ENCODE measurements at places on chromosomes 1 and 21. TPM values are rescaled to one million over a fixed set of nuclear protein-coding genes. Genes with fewer than 3 reads are reported as not detected.

SFPQ gene
- total RNA-seq: 275 TPM

RIMS3 gene
- 4.0 TPM for total RNA-seq

SH2D1B gene
- not detected for total RNA-seq

SLAMF9 gene
- total RNA-seq: not detected

IGSF21 gene
- total RNA-seq: not detected

LRP8 gene
- 38.6 TPM for total RNA-seq

SLC9C2 gene
- total RNA-seq: not detected

KLHDC7A gene
- not detected for total RNA-seq

OSCP1 gene
- 2.7 TPM for total RNA-seq

NEK2 gene
- 42.4 TPM for total RNA-seq

E2F2 gene
- total RNA-seq: 26.3 TPM

RYR2 gene
- total RNA-seq: 0.02 TPM

ICOSLG gene
- 2.5 TPM for total RNA-seq

GSTM5 gene
- not detected for total RNA-seq

DNA sequence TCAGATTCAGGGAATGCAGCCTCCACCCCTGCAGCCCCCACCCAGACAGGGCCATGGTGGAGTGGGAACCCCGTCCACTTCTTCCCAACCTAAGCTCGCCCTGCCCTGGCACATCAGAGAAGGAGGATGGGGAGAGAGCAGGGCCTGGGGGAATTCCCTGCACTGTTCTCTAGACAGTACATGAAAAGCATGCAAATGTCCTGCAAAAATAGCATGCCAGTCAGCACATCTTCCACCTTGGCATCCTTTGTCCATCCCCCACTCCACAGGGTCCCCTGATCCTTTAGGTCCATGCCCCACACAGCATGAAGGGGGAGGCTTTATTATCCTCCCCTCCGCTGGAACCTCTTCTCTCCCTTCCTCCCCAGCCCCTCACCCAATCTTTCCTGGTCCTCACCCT is 35.0 kb upstream of the RD3 start:
- H3K4me3 ChIP-seq: no peak overlapping the region
- H3K4me1 ChIP-seq: peaks cover 10% of the 10 kb centered on the region
- peaks cover 2% of the 10 kb centered on the region for H3K27me3 ChIP-seq
- no peak overlapping the region for H3K27ac ChIP-seq
- peak; percentile 16 for DNase-seq

DNA sequence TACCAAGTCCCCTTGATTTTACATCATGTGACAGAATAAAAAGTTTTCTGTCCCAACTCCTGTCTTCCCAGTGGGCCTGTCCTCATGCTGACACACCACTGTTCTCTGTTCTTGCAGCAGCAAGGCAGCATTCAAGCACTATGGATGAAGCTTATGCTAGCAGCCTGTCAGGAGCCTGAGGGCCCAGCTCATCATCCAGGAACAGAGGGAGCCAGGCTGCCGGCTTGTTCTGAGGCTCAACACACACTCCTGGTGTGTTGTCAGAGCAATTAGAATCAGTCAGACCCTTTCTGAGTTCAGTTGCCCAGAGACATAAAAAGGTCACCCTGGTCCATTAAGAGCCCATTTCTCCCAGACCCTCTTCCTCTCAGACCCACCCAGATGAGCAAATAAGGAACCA is 282.9 kb downstream of the SEC16B start:
- H3K4me3 ChIP-seq: no peak overlapping the region
- no peaks in the 10 kb centered on the region for H3K4me1 ChIP-seq
- H3K36me3 ChIP-seq: no peaks in the 10 kb centered on the region
- no peaks in the 10 kb centered on the region for H3K27me3 ChIP-seq

DNA sequence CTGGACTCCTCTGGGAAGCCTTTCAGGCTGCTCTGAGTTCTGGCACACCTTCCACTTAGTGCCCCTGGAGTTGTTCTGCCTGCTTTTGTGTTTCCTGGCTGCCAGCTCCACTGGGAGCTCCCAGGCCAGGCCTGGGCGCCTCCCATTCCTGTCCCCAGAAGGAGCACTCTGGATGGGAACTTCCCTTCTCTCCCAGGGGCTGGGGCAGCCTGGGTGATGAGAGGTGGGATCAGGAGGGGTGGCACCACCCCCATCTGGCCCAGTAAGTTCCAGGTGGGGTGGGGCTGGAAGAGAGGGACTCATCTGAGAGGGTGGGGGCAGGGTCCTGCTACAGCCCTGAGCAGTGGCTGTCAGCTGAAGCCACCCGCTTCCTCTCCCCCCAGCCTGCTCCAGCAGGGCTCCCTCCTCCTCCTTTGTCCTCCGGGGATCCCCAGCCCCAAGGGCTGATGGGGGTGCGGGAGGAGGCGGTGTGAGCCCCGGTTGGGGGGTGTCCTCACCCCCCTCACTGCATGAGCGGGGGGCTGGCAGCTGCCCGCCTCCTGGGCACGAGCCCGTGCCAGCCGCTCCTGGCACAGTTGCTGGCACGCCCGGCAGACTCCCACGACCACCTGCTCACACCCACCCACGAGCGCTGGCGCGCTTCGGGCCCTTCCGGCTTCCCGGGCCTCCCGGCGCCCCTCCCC is 4.7 kb downstream of the FOXO6 start:
- H3K27me3 ChIP-seq: peaks cover 34% of the 10 kb centered on the region
- no peak overlapping the region for H3K4me3 ChIP-seq
- no peak overlapping the region for H3K27ac ChIP-seq
- no peaks in the 10 kb centered on the region for H3K36me3 ChIP-seq
- peaks cover 2% of the 10 kb centered on the region for H3K4me1 ChIP-seq
- DNase-seq: peak; percentile 41

- H3K27ac ChIP-seq: no peak overlapping the region
- no peak overlapping the region for H3K4me3 ChIP-seq
- H3K27me3 ChIP-seq: peaks cover 16% of the 10 kb centered on the region
- H3K36me3 ChIP-seq: no peaks in the 10 kb centered on the region
Measured at GRCh38 chr1:74681001-74681400, 7.4 kb upstream of the ERICH3 start.

DNA sequence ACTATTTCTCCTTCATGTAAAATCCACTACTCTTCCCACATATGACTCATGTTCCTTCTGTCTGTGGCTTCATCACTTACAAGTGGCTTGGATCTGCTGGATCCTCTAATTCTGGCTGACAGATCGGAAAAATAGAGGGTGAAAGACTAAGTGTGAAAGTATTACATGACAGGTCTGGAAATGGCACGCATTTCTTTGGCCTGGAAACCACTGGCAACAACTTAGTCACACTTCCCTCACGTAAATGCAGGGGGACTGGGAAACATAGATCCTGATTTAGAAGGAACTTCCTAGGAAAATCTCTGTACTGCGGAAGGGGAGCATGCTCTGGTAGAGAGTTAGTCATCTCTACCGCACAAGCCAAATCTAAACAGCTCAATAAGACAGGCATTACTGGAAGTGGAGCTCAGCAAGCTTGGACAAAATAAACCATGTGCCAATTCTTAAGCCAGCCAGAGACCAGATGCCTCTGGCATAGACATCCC is 305.4 kb upstream of the PTBP2 start:
- DNase-seq: no peak
- no peaks in the 10 kb centered on the region for H3K36me3 ChIP-seq
- H3K4me1 ChIP-seq: no peaks in the 10 kb centered on the region
- no peak overlapping the region for H3K4me3 ChIP-seq

DNA sequence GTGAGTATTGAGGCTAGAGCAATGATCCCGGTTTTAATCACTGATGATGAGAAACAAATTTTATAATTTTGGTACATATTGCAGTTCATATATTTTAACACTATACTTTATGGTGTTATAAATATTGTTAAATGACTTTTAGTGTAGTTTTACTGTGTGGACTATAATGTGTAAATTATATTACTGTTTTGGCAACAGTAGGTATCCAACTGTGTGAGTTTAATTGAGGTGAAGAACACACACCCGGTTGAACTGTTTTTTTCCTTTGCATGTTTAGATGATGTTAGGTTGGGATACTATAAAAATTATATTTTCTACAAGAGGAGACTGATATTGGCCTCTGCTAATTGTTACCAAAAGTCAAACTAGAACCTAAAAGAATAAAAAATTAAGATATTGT is 166.5 kb downstream of the SDCCAG8 start:
- peaks cover 19% of the 10 kb centered on the region for H3K36me3 ChIP-seq
- H3K4me3 ChIP-seq: no peak overlapping the region
- H3K4me1 ChIP-seq: peaks cover 18% of the 10 kb centered on the region
- no peak overlapping the region for H3K27ac ChIP-seq
- no peak for DNase-seq

- no peak for DNase-seq
- H3K27ac ChIP-seq: no peak overlapping the region
- H3K4me3 ChIP-seq: no peak overlapping the region
- peaks cover 7% of the 10 kb centered on the region for H3K36me3 ChIP-seq
- H3K4me1 ChIP-seq: no peaks in the 10 kb centered on the region
Measured at GRCh38 chr1:77876884-77877283, 11.5 kb upstream of the NEXN start.

DNA sequence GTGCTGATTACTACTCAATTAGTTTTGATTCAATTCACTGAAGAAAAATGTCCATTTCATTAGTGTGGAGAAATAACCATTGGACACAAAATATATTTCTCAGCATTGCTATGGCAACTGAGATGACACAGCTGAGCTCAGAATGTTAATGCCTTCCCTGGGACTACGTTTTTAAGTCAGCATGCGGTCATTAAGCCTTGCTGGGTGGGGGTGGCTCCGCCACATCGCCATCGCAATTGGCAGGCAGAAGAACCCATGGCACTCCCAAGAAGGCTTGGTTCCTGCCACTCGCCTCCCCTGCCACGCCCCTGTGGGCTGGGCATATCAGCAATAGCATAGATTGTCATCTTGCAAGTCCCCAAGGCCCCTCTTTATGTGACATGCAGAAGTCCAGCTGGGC is 256.7 kb upstream of the CAMK1G start:
- no peak overlapping the region for H3K4me3 ChIP-seq
- H3K36me3 ChIP-seq: no peaks in the 10 kb centered on the region
- H3K4me1 ChIP-seq: no peaks in the 10 kb centered on the region
- no peak for DNase-seq

DNA sequence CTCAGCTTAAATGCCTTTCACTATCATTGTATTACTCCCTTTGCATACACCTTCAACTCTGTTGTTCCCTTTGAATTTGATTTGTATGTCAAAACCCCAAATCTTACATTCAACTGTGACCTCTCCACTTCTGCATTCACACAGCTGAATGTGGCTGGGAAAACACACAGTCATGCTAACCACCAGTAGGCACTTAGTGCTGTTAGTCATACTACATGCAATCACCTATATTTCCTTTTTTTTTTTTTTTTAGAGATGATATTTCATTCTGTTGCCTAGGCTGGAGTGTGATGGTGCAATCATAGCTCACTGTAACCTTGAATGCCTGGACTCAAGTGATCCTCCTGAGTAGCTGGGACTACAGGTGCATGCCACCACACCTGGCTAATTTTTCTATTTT is 16.2 kb downstream of the BTBD8 start:
- H3K4me3 ChIP-seq: no peak overlapping the region
- H3K4me1 ChIP-seq: no peaks in the 10 kb centered on the region
- no peaks in the 10 kb centered on the region for H3K36me3 ChIP-seq
- peak; percentile 25 for DNase-seq

GRCh38 chr1:245986404-245987218 is 520.5 kb downstream of the SMYD3 start:
- no peak overlapping the region for H3K4me3 ChIP-seq
- no peak overlapping the region for H3K27ac ChIP-seq
- H3K27me3 ChIP-seq: no peaks in the 10 kb centered on the region
- DNase-seq: no peak
- no peaks in the 10 kb centered on the region for H3K36me3 ChIP-seq

GRCh38 chr1:208300084-208300770 is 56.0 kb upstream of the PLXNA2 start:
- no peak for DNase-seq
- H3K4me3 ChIP-seq: no peak overlapping the region
- H3K36me3 ChIP-seq: no peaks in the 10 kb centered on the region
- peaks cover 13% of the 10 kb centered on the region for H3K27me3 ChIP-seq
- no peaks in the 10 kb centered on the region for H3K4me1 ChIP-seq
- H3K27ac ChIP-seq: no peak overlapping the region

DNA sequence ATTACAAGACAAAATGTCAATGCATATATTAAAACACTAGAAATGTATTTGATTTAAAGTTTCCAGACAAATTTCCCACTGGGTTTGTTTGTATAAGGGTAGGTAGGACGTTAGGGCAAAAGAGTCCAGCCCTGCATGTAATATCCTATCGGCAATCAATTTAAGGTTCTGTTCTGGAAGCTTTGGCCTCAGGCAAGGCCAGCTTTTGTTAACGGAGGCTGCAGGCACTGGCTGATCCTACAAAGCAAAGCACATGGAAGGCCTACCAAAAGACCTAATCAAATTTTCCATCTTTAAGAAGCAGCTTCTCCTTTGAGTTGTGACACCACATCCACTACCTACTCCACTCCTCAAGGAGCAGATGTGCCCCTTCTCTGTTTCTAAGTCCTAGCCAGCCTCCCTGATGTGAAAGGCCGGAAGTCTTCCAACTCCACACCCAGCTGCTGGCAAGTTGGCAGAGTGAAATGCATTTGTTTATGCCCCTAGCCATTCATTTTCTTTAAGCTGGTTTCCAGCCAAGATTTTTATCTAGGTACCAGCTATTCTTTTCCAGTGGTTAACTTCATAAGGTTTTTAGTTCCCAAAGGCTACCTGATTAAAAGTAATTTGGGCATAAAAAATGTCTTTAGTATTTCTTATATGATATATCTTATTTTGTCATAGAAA is 452.6 kb downstream of the PTBP2 start:
- H3K27ac ChIP-seq: no peak overlapping the region
- H3K36me3 ChIP-seq: peaks cover 2% of the 10 kb centered on the region
- H3K4me3 ChIP-seq: no peak overlapping the region
- H3K27me3 ChIP-seq: no peaks in the 10 kb centered on the region

- H3K4me1 ChIP-seq: peaks cover 34% of the 10 kb centered on the region
- DNase-seq: peak; percentile 85
- no peaks in the 10 kb centered on the region for H3K36me3 ChIP-seq
- H3K27ac ChIP-seq: no peak overlapping the region
- H3K4me3 ChIP-seq: no peak overlapping the region
- H3K27me3 ChIP-seq: peaks cover 65% of the 10 kb centered on the region
Measured at GRCh38 chr1:98048244-98048643, 127.4 kb upstream of the DPYD start.

- H3K4me3 ChIP-seq: no peak overlapping the region
- peak; percentile 87 for DNase-seq
- peaks cover 9% of the 10 kb centered on the region for H3K27me3 ChIP-seq
Measured at GRCh38 chr1:182629499-182630096, 25.4 kb upstream of the RGS16 start.

GRCh38 chr21:35563885-35564451 is 496.4 kb downstream of the SETD4 start:
- H3K4me3 ChIP-seq: no peak overlapping the region
- no peaks in the 10 kb centered on the region for H3K4me1 ChIP-seq
- H3K36me3 ChIP-seq: no peaks in the 10 kb centered on the region
- H3K27me3 ChIP-seq: peaks cover 17% of the 10 kb centered on the region
- DNase-seq: no peak

DNA sequence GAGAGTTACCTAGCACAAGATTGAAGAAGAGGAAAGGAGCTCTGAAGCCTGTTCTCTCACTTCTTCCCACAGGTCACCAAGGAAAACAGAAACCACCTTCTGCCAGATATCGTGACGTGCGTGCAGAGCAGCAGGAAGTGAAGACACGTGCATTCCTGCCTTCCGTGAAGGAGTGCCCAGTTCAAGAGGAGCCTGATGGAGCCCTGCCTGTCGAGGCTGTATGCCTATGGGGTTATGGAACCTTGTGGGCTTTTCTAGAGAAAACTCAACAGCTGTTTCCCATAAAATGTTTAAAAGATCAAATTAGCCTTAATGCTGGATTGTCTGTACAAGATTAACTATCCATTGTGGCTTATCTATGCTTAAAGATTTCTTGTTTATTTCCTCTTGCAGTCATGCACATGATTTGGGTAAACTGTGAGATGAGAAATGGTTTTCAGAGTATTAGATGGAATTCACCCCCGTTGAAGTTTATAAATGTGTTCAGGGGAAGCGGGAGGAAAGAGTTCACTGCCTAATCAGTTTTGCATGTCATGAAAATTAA is 27.8 kb downstream of the NTPCR start:
- peak overlapping the region; percentile 39 for H3K27ac ChIP-seq
- H3K36me3 ChIP-seq: peaks cover 31% of the 10 kb centered on the region
- H3K4me1 ChIP-seq: peaks cover 16% of the 10 kb centered on the region
- H3K4me3 ChIP-seq: no peak overlapping the region

Measured in activated CD4-positive, alpha-beta memory T cell treated with anti-CD3 and anti-CD28 coated beads for 36 hours (primary cell).